ENCODE measurements at places on chromosomes 7 and 10.

DNA sequence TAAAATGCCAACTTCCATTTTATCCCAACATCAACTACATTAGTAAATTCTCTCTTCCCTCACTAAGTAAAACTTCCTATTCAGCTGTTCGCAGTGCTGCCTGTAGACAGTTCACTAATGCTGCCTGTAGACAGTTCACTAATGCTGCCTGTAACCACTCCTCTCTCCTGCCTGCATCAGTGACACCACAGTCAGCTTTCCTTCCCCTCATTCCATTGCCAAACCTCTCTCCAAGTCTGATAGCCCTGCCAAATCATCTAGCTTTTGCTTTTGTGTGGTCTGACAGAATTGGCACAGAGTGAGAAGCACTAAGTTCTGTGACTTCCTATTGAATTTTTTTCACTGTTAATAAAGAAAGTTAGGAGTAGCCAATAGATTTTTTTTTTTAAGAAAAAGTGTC lies 43.0 kb upstream of the MACC1 start:
- no peak for DNase-seq

GRCh38 chr7:70907259-70908247 lies 224.4 kb upstream of the GALNT17 start:
- DNase-seq = no peak

DNA sequence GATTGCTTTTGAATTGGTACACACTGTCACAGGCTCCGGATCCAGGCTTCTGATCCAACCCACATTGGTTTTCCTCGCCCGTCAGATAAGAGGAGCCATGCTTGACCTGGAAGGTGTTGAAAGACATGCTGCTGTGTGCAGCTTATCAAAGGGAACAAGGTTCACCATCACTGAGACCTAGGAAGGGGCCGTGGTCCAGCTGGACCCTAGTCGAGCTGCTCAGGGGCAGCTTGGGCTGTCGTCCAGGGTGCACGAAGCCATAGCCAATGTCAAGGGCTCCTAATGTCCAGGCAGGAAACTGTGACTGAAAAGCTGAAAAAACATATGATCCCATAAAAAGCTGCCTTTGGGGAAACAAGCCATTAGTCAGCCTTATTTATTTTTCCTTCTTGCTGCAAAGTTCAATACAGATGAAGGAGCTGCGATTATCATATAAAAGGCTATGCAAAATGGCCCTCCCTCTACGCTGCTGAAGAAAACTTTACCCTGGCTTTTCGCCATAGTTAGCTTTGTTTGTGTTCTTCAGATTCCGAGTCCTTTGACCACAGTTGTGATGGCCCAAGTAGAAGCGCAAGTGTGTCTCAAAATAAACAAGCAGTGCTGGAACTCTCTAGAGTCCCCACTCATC lies 118.0 kb downstream of the CREB5 start:
- DNase-seq = no peak

GRCh38 chr10:71344993-71345480 lies 26.0 kb downstream of the SLC29A3 start:
- DNase-seq = no peak

DNA sequence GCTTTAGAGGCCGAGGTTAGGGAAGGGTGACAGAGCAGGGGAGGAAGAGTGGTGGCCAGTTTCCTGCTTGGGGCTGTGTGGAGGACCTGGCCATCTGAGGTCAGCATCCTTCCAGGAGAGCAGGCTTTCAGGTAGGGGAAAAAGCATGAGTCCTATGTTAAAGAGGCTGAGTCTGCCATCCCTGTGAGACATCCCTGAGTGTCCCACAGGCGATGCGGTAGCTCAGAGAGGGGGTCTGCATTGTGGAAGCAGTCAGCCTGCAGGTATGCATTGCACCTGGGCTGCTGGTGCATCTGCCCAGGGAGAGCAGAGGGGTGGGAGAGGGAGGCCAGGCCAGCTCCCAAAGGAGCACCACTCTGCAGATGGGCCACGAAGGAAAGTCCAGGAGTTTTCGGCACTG lies 282.1 kb upstream of the ZNF32 start:
- no peak for DNase-seq

- DNase-seq = no peak
Measured at GRCh38 chr10:71771821-71772617, 1.3 kb downstream of the VSIR start.

DNA sequence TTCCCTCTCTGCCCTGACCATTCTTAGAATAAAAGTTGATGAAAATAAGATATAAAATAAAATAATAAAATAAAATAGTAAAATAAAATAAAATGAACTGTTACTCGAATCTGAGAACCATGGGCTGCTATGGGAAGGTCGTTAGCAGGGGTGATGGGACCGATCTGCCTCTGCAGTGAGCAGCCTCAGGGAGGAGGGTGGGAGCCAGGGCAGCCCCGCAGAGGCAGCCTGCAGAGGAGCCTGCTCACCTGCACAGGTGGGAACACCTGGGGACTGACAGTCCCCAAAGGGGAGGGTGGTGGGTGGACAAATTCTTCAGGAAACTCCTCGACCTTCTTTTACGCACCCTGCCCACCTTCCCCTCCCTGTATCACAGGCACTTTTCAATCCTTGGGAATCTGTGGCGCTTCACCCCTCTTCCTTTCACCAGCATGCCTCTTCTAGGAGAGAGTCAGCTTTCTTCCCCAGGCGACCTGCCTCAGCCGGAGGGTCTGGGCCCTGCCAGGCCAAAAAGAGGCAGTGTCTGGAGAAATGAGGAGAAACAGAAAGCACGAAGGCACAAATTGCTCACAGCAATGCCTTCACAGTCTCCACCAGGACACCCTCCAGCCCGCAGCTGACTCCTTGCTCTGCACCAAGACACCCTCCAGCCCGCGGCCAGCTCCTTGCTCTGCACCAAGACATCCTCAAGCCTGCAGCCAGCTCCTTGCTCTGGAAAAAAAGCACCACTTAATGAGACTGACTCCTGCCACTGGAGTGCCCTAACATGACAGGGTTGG lies 368.4 kb upstream of the SHH start:
- DNase-seq = no peak
